ENCODE measurements at places on chromosomes 5 and 9.

- DNase-seq: peak; percentile 48
Measured at GRCh38 chr5:59766427-59767210, 126.9 kb downstream of the PDE4D start.

- DNase-seq: no peak
Measured at GRCh38 chr5:172160506-172160905, 27.5 kb downstream of the STK10 start.

DNA sequence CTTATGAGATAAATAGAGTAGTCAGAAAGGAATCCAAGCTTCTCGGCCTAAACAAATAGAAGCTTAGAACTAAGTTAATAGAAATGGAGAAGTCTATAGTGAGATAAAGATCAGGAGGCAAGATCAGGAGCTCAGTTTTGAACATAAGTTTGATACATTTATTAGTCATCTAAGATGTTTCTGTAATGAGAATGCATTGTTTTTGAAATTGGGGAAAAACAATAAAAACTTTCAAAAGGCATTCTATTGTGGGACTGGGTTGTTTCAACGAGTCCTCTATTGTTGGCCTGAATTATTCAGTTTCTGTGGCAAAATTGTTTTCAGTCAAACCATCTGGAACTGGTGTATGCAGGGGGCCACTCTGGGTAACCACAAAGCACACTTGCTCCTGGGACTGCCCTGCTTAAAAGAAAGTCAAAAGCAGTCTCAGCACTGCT, 181.0 kb upstream of the CLINT1 start:
- no peak for DNase-seq

- DNase-seq: no peak
Measured at GRCh38 chr5:142063376-142063775, 45.2 kb upstream of the NDFIP1 start.
